ENCODE measurements at places on chromosomes 12 and 14. TPM values are rescaled to one million over a fixed set of nuclear protein-coding genes. Genes with fewer than 3 reads are reported as not detected.

The CCDC175 gene
- not detected for total RNA-seq

The POTEM gene
- total RNA-seq: not detected

The ZNF385A gene
- total RNA-seq: 8.3 TPM

- H3K4me3 ChIP-seq: no peak overlapping the region
- peak; percentile 43 for DNase-seq
- peaks cover 42% of the 10 kb centered on the region for H3K4me1 ChIP-seq
- no peaks in the 10 kb centered on the region for H3K36me3 ChIP-seq
- no peak overlapping the region for H3K27ac ChIP-seq
- H3K27me3 ChIP-seq: no peaks in the 10 kb centered on the region
Observed at GRCh38 chr12:68264158-68264855, 10.9 kb upstream of the IL22 start.

DNA sequence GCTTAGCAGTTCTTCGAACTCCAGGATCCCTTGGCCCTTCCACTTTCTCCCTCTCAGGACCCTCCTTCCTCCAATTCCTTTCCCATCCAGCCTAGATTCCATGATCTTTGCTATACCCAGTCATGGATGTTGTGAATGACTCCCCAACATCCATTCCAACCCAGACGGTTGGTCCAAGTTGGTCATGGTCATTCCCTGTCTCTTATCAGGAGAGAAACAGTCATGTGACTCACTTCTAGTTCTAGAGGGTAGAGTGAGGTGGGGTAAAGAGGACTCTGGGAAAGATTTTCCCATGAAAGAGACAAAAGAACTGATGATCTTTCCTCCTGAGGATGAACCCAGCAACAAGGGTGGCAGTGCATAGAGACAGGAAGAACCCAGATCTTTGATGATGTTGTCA, 9.2 kb upstream of the P2RX7 start:
- no peak for DNase-seq
- H3K4me3 ChIP-seq: no peak overlapping the region
- peak overlapping the region; percentile 92 for H3K27ac ChIP-seq

- no peaks in the 10 kb centered on the region for H3K4me1 ChIP-seq
- no peak overlapping the region for H3K4me3 ChIP-seq
- no peaks in the 10 kb centered on the region for H3K36me3 ChIP-seq
- H3K27ac ChIP-seq: no peak overlapping the region
- DNase-seq: no peak
- no peaks in the 10 kb centered on the region for H3K27me3 ChIP-seq
Observed at GRCh38 chr12:47415054-47415453, 290.8 kb downstream of the RPAP3 start.

DNA sequence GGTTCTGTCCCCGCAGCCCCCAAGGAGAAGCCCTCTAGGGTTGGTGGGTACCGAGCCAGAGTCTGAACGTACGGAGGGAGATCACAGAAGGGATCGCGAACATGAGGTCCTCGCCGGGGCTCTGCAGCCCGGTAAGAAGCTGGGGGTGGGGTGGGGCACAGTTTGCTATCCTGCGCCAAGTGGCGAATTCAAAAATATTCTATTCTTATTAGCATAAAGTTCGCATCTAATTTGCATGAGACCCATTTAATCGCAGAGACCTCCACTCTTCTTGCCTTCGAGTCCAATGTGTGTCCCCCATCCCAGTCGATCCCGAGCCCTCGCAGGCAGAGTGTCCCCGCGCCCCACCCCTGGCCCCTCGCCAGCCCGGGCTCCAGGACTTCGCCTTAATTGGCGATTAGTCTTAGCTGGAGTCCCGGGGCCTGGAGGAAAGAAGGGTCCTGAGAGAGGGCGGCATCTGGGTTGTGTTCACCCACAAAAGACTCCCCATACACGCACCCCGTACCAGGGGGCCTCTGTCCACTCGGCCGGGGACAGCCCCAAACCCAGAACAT, 604 bp upstream of the ARHGEF25 start:
- H3K4me1 ChIP-seq: no peaks in the 10 kb centered on the region
- DNase-seq: no peak
- no peak overlapping the region for H3K27ac ChIP-seq

All from MCF 10A (cell line).